ENCODE measurements at places on chromosomes 6 and 20.
A peak's percentile ranks its signal among the peaks of the same experiment; 100 is the strongest.

- no peak for DNase-seq
These were observed 33.8 kb downstream of the NHLRC1 start for GRCh38 chr6:18088419-18089296.

DNA sequence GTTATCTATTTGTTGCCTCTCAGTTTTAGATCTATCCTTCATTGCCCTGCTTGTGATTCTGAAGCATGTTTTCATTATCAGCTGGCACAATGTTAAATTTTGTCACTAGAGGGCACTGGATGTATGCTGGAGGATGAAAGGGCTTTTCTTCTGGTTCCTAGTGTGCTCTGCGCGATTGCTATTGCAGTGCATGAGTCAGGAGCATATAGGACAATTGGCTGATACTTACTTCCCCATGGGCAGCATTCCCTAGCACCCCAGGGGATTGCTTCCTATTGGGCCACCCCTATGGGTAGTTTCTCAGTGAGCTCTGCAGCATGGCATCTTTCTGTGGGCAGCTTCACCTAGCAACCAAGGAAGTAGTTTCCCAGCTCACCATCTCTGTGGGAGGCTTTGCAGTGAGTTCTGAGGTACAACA lies 280.3 kb upstream of the SYNCRIP start:
- no peak for DNase-seq

GRCh38 chr6:20893412-20893811 lies 359.2 kb downstream of the CDKAL1 start:
- DNase-seq = no peak

- DNase-seq = no peak
These were observed 789.2 kb downstream of the MAFB start for GRCh38 chr20:39899881-39900280.

- no peak for DNase-seq
These were observed 56.1 kb downstream of the KIAA0408 start for GRCh38 chr6:127402890-127403617.

- DNase-seq = no peak
These were observed 69.5 kb upstream of the AFDN start for GRCh38 chr6:167757249-167757648.

DNA sequence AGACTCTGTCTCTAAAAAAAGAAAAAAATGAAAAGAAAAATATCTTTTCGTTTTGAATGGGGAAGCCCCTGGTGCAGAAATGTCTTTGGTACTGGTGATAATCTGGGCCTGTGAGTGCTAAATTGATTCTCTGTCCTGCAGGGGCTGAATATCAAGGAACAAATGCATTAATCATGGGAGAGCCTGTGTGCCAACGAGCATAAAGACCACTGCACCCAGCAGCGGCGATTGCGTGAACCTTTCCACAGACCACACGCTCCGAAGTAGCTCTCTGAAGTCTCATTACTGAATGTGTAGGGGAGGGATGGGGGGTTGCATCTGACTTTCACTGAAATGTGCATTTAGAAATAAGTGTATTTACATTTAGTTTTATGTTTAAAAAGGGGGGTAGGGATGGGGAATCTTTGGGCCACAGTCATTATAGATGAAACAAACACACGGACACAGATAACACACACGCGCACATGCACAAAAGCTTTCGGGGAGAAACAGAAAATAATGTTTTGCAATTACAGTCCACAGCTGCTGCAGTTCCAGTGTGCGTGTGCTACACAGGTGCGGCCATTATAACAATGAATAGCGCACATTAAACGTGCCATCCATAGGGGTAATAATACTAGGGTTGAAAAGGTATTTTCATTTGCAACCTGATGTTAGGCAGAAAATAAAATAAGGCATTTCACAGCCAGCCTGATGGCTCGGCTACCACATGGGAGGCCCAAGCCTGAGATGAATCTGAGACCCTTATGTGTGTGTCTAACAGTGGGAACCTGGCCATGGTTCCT lies 154.0 kb downstream of the MBOAT1 start:
- no peak for DNase-seq

DNA sequence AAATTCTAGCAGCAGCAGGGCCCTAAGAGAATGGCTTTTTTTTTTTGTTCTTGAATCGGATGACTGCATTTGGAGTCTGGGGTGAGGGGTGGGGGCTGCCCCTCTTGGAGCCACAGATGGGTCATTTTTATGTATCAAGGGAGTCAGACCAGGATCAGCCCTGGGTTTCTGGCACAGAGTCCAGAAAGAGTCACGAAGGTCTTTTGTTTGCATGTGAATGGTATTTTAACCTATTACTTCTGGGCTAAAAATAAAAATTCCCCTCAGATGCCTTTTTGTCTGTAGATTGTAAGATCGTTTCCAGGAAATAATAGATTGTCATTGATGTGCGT lies 72.5 kb downstream of the PHACTR3 start:
- no peak for DNase-seq

DNA sequence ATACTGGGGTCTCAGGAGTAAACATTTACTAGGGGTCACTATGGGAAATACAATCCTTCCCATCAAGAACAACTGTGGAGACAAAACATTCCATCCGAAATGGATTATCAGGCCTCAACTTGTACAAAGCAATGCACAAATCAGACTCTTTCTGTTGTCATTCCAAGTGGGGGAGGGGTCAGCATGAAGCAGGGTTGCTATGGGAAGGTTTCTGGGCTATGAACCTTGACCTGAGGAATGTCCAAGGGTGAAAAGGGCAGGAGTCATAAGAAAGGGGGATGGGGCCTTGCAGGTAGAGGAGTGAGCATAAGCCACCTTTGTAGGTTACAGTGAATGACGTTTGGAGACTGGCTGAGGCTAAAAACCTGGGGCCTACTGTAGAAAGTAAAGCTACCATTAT lies 3.1 kb downstream of the METTL24 start:
- DNase-seq = no peak

GRCh38 chr6:25556516-25556915 lies 95.5 kb upstream of the SCGN start:
- DNase-seq = peak; percentile 44

DNA sequence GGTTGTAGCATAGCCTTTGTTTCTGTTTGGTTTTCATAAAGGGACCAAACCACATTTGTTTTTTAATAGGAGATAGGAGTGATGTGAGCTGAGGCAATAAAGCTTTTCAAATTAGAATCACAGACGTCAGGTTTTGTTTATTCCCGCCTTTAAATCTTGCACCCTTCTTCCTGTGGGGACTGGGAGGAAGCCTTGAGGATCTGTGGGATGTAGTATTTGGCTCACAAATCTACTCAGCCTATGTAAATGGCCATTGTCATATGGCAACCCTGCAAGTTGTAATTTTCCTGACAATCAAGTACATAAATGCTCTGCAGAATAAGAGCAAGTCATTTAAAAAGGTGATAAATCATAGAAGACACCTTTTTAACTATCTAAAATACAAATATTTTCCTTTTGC lies 110.4 kb downstream of the ADGRG6 start:
- no peak for DNase-seq

DNA sequence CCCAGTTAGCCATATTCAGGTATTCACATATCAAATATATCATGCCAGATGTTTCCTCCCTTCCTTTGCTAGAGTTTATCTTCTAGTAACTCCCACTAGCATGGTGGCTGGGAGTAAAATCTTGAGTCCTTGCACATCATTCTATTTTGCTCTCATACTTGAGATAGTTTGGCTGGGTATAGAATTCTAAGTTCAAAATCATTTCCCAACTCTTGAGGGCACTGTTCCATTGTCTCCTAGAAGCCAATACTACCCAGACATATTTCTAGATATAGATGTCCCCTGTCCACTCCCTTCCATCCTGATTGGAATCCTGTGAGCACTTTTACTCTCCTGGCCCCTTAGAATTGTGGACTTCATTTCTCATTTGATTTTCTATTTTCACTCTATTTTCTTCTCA lies 104.7 kb downstream of the ZFP64 start:
- DNase-seq = no peak

DNA sequence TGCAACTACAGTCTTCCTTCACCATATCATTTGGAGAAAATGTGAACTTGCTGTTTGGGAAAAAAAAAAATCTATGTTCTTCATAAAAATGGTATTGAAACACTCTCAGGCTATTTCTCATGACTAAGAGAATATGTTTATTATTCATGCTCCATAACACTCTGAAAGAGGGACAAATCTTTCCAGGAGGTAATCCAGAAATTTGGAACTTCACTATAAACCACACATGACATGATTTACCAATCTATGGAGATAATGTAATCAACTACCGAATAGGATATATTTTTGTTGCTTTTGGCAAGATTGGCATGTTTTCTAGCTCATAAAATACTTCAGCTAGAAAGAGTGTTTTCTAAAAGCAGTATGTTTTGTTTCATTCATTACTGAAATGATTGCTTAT lies 56.3 kb downstream of the THEMIS start:
- DNase-seq = no peak

GRCh38 chr6:2141644-2142290 lies 103.6 kb downstream of the GMDS start:
- no peak for DNase-seq

- DNase-seq = no peak
These were observed 62.4 kb downstream of the AKAP7 start for GRCh38 chr6:131197716-131198115.

GRCh38 chr6:39517756-39518155 lies 195.3 kb upstream of the KCNK16 start:
- DNase-seq = peak; percentile 27

DNA sequence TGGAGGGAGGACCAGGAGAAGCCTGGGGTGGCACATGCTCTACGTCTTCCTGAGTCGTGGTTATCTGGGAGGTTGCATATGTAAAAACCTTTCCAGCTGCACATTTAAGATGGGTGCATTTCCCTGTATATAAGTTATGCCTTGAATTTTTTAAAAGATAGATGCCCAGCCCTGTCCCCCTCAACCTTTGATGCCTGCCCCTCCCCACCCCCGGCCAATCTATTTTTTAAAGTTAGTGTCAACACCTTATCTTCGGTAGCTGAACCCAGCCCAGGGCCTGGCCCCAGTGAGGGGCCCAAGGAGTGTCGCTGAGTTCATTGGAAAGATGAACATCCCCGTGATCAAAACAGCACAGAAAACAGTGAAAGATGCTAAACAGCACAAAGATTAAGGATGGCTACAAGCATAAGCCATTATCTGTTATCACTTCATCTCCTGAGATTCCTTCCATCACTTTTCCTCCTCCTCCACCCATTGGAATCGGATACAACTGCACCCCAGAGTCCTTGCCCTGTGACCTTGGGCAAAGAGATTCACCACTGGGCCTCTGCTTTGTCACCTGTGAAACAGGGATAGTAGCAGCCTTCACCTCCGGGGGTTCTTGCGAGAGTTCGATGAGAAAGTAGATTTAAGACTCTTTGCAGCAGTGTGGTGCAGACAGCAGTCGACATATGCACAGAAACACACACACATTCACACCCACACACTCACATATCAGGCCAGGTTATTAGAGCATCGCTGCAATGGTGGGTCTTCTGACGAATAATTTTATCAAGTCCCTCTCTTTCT lies 47.5 kb downstream of the SIRPA start:
- DNase-seq = no peak

- DNase-seq = peak; percentile 44
These were observed 51.7 kb downstream of the CHMP4B start for GRCh38 chr20:33862709-33863403.

DNA sequence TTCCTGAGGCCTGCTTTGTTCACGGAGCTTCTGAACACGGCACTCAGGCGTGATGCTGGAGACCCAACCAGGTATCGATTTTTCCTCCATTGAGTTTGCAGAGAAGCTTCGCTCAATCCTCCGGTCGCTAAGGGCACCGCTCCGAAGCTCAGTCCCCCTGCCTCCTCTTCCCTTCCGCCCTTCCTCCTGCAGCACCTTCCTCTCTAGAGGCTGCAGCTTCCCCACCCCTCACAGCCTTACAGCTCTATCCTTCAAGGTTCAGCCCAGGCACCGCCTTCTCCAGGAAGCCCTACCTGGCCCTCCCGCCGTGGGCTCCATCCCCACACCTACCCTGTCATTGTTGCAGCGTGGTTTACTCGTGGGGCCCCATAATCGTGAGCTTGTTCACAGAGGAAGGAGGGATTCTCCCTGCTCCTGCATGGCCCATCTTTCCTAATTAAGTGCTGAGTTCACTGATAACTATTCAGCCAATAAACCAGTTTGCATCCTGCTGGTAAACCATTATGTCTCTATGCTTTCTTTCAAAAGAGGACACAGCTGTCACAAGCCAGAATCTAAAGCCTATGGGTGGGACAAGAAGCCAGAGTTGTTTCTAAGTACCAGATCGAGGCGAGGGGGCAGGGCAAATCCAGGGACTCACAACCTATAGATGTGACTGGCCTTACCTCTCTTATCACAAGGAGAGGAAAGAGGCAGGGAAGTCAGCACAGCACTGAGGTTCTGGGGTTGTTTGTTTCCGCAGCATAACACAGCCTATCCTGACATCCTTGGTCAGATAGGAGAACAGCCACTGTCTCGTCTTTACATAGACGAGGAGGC lies 152.0 kb downstream of the GRM4 start:
- DNase-seq = no peak

- DNase-seq = no peak
These were observed 450.1 kb downstream of the BMP2 start for GRCh38 chr20:7217606-7218005.

- no peak for DNase-seq
These were observed 96.9 kb upstream of the FOXO3 start for GRCh38 chr6:108463784-108464183.

DNA sequence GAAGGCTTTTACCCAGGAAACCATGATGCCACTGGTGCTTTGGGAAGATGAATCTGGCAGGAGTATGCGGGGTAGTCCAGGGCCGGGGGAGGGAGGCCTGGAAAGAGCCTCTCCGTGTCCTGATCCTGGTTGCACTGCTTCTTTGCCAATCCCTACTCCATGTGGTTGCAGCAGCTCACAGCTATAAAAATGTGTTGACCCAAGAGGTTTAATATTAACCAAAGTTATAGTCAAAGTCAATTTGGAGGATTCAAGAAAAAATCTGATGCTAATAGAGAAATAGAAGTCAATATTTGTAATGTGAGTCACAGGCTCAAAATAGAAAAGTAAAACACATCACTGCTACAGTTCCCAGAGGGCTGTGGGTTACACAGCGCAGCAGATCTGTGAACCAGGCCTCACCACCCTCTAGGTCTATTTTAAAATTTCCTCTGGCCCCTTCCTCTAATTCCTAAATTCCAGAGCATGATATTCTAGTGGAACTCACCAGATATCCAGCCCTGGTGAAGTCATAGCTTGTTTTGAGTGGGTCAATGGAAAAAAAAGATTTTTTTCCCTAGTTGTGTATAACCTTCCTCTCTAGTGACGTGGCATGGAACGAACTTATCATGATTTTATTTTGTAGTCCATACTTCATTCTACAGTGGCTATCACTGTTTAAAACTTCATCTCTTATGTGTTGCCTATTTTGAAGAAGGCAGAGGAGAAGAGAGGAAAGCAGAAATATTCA lies 63.2 kb upstream of the BMP2 start:
- DNase-seq = peak; percentile 4

DNA sequence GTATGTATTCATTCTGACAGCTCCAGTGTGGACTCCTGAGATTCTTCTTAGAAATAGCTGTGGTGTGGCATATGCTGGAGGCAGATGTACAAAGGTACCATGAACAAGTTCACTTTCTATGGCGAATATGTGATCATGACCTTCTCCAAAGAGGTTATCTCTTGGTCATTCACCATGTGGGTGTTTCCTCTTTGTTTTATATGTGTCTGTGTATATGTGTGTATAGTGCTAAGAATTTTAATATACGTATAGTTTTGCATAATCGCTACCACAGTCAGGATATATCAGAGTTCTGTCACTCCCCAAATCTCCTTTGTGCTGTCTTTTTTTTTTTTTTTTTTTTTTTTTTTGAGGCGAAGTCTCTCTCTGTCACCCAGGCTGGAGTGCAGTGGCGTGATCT lies 47.1 kb downstream of the PHACTR2 start:
- DNase-seq = no peak
